ENCODE measurements at places on chromosomes 4 and X.
A peak's percentile ranks its signal among the peaks of the same experiment; 100 is the strongest.

DNA sequence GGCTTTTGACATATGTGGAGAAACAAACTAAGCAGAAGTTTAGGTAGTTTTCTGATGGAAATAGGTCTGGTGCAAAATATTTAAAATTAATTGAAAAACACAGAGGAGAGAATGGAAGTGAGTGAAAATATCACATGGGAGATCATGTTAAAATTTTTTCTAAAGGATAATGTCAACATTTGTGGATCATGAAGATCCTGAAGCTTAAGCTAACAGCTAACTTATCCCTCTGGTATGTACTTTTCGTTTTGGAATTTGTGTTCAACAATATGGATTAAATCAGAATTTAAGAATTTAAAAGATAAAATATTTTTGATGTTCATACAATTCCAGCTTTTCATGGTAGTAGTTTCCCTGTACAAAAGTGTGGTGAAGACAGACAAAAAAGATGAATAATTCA, 572.8 kb upstream of the FAM241A start:
- no peak for DNase-seq

DNA sequence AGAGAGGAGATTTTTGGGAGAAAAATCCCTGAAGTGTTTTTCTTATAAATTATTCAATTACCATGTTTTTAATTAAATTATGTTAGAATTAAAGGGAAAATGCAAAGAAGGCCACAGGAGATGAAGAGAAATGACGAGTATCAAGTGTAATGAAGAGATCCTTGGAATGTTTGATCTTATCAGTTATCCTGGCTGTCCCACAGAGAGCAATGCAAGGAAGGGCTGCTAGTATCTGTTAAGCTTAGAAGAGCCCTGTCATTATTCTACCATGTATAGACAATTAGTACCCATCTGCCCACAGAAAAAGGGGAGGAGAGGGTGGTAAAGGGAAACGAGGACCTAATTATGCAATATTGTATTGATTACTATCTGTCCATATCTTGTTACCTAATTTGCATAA, 257.1 kb downstream of the BANK1 start:
- DNase-seq = no peak

DNA sequence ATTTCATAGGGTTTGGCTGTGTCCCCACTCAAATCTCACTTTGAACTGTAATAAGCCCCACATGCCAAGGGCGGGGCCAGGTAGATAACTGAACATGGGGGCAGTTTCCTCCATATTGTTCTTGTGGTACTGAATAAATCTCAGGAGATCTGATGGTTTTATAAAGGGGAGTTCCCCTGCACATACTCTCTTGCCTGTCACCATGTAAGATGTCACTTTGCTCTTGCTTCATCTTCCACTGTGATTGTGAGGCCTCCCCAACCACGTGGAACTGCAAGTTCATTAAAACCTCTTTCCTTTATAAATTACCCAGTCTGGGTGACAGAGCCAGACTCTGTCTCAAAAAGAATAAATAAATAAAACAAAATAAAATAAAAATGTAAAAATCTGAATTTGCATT, 95.9 kb downstream of the PDS5A start:
- DNase-seq = no peak

DNA sequence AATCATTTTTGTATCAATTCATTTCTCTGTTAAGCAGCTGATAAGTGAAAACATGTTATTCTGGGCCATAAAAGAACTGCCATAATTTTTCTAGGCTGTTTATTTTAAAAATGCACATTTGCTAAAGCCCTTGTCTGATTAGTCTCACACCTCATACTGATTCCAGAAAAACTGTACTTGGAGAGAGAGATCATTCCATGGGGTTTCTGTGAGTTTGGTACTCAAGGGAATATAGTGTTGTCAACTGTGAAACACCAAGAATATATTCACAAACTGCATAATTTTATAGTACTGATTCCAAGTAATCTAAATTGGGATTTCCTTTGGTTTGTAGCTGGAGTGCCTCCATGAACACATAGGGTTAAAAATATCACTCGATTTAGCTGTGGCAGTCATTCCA, 547.6 kb downstream of the RPA4 start:
- no peak for DNase-seq

GRCh38 chr4:150207871-150208270, 129.6 kb downstream of the DCLK2 start:
- no peak for DNase-seq

- no peak for DNase-seq
These were observed 250.0 kb downstream of the INPP4B start for GRCh38 chr4:142596121-142596520.

GRCh38 chrX:148913971-148914370, 413.6 kb downstream of the AFF2 start:
- DNase-seq = no peak

DNA sequence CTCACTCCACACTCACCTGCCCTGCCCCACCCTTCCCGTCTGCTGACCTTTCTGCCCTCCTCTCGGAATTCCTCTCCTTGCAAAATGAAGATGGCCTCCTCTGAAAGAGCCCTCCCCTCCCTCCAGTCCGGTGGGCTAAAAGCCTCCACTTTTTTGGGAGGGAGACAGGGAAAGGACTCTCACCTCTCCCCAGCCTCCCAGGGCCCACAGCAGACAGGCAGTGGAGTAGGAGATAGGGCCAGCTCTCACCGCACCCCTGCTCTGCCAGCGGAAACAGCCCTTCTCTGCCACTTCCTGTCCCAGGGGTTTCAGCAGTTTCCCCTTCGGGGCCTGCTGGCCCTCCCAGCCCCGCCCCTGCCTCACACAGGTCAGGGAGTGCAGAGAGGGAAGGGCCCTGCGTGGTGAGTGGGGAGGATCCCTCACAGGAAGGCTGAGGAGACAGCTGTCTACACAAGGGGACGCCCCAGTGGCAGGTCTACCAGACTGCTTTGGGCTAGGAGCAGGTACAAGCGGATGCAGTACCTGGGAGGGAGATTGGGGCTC, 18.2 kb downstream of the ELF4 start:
- DNase-seq = no peak

DNA sequence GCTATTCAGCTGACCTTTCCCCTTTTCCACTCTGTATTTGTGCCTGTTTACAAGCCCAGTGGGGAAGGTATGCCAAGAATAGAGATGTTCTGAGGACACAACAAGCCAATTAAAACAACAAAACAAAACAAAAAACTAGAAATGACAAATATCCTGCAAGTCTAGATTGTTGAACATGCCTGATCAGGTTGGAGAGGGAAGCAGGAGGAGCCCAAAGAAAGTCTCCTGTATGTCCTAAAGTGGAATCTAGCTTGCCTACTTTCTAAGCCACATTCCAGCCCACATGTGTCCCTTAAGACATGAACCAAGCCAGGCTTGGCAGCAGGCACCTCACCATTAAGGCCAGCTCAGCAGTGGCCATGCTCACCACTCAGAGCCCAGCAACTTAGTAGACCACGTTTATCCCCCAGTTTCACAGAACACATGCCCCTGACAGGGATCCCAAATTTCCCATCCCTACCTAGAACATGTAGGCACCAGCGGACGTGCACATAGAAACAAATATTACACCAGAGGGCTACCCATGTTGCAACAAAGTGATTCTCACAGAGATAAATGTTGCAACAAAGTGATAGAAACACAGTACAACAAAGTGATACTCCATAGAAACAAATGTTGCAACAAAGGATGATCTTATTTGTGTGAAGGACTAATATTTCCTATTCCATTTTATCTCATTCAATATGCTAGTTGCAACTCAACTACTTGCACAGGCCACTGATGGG, 48.3 kb downstream of the CD99L2 start:
- DNase-seq = no peak

- no peak for DNase-seq
These were observed 121.2 kb upstream of the LNX1 start for GRCh38 chr4:53712408-53713020.

DNA sequence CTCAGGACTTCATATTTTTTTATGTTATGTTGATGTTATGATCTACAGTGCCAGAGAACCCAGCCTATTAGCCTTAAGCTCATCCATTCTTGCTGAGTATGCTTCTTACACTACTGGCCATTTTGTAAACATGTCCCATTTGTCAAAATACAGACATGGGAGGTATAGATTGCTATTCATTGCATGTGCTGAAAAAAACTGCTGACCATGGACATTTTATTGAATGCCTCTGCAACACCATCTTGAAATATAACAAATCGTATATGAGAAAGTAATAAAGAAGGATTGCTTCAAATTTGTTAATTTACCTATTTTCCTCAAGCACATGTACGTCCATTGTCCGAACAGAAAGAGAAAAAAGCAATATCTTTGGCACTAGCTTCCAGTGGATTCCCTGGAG, 91.5 kb upstream of the FAM47A start:
- no peak for DNase-seq

- DNase-seq = no peak
These were observed 72.8 kb upstream of the ATP8A1 start for GRCh38 chr4:42729505-42730237.

GRCh38 chr4:25031077-25031621, 403 bp upstream of the LGI2 start:
- DNase-seq = no peak

- no peak for DNase-seq
These were observed 117.8 kb upstream of the DKK2 start for GRCh38 chr4:107153956-107154355.

DNA sequence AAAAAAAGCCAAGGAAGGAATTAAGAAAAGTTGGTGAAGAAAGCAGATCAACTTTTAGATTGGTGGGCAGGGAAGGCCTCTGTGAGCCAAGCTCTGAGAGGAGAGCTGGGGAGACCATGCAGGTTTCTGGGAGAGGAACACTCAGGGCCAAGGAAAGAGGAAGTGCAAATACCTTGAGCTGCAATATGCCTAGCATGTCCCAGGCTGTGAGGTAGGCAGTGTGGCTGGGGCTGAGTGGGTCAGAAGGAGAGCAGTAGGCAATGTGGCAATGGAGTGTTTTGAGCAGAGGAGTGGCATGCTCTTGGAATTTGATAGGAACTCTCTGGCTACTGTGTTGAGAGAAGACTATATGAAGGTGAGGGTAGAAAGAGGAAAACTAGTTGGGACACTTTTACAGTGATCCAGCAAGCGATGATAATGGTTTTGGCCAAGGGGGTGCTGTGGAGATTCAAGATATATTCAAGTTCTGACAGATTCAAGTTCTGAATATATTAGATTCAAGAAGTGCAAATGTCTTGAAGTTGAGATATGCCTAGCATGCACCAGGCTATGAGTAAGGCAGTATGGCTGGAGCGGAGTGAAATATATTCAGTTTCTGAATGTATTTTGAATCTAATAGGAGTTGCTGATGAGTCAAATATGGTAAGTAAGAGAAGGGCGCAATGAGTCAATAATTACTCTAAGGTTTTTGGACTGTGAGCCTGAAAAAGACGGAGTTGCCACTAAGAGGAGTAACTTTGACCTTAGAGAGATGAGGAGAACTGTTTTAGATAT, 172.5 kb downstream of the CAMK2D start:
- DNase-seq = no peak

DNA sequence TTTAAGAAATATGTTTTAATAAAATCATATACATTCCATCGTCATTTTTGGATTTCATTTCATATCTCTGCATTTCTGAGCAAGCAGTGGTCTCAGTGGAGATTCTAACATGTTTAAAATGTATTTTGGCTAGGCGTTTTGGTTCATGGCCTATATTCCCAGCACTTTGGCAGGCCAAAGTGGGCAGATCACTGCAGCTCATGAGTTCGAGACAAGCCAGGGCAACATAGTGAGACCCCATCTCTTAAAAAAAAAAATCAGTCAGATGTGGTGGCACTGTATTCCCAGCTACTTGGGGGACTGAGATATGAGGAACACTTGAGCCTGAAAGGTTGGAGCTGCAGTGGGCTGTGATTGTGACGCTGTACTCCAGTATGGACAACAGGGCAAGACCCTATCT, 67.5 kb upstream of the RAB33B start:
- no peak for DNase-seq

- DNase-seq = no peak
These were observed 7.0 kb upstream of the STPG2 start for GRCh38 chr4:98150092-98150761.

GRCh38 chr4:139863531-139863930, 197.9 kb downstream of the MGST2 start:
- DNase-seq = no peak

DNA sequence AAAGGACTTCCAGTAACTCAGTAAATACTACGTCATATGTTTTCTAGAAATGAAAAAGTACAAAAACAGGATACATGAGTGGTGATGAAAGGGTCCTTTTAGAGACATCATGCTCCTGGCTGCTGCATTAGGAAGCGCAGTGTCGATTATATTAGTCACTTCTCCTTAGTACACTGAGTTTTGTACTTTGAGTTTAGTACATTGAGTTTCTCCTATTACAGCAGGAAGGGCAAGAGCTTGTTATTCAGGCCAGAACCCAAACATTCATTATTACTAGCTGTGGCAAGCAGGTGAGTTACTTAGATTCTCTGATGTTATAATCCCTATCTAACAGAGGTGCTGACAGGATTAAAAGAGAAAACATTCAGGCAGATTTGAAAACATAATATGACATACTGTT, 21.3 kb downstream of the RPGR start:
- DNase-seq = no peak

GRCh38 chrX:130090364-130090763, 19.9 kb downstream of the ELF4 start:
- DNase-seq = no peak

DNA sequence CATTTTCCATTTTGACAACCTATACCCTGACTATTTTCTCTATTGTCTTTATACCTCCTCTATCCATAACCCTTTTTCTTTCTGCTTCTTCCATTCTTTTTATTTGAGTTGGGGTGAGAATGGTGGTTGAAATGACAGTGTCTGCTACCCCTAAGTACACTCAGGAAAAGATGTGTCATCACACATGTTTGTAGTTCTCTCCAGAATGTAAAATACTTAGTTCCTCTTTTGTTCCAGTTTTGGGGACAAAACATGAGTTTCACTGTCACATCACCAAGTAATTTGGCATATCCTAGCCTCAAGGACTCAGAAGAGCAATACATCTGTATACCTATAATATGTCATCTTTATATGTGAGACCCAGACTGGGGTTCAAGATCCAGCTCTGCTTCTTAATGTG, 90.3 kb downstream of the COMMD8 start:
- no peak for DNase-seq

- no peak for DNase-seq
These were observed 213.7 kb downstream of the FSTL5 start for GRCh38 chr4:161949946-161950725.

DNA sequence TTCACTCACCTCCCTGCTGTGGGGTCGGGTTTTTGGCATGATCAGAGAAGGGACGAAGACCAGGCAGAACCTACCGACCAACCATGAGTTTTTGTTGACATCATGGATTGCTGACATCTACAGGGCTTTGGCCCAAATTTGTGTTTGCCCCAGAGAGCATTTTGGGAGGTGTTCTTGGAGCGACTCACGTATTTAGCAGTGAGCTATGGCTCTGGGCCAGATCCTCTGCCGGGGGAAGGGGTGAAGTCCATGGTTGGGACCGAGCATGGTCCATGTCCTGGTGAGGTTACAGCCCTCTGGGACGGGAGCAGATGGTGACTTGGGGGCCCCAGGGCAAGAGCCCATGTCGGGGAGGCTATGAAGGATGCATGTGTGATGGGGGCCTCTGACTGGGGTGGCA, 17.4 kb downstream of the SORCS2 start:
- no peak for DNase-seq

DNA sequence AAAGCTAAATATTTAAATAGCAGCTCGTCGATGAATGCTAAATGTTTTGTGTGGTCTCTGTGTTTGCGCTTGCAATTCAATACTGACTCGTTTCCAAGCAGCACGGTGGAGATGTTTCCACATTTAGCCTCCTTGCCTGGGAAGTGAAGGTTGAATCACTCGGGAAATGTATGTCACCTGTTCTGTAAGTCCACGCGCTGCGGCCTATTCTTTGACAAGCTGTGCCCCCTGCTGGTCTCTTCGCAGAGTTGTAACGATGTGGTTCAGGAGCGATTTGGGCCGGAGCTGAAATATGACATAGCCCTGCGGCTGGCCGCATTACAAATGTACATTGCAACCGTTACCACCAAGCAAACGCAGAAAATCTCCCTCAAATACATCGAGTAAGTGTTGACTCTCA, 89.6 kb upstream of the PRPS2 start:
- peak; percentile 52 for DNase-seq
